ENCODE measurements at places on chromosomes 2 and 18.

DNA sequence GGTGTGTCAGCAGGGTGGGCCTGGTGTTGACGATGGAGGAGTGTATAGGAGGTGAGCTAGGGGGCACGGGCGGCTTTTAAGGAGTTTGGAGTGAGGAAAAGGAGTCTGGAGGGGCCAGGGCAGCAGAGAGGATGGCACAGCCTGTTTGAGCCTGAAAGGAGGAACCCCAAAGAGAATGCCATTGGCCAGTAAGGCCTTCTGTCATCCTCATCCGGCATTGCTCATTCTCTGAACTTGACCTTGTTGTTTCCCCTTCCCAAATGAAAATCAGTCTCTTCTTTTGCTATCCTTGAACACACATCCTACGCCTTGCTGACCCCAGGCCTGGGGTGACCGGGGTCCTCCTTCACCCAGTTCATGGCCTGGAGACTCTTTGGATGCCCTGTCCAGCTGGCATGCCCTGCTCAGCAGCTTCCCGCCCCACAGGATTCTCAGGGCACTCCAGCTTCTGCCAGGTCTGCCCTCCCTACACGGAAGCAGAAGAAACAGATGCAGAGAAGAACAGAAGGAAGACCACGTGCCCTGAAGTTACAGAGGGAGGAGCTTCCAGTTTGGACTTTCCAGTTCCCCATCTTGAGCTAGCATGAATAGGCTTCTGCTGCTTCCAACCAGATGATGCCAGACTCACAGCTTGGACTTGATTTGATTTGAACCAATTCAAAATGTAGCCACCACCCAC lies 20.5 kb upstream of the KIF3C start:
- DNase-seq: no peak

GRCh38 chr2:223654384-223654915 lies 52.3 kb upstream of the SCG2 start:
- no peak for DNase-seq

DNA sequence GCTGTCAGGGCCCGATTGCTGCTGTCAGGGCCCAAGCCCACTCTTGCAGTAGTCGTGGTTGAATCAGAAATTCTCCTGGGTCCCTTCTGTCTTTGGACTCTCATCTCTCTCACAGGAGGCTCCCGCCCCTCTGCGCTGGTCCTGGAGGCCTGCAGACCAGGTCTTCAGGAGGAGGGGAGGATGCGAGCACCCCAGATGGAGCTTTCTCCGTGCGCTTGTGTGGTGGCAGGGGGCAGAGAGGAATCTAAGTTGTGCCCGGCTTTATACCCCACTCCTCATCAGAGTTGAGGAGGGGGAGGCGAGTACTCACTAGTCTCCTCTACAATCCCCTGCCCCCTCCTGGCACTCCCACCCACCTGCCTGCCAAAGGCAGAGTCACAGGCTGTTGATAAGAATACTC lies 10.4 kb downstream of the EN1 start:
- DNase-seq: no peak

- no peak for DNase-seq
Observed at GRCh38 chr2:233029321-233029720, 3.2 kb upstream of the NEU2 start.

DNA sequence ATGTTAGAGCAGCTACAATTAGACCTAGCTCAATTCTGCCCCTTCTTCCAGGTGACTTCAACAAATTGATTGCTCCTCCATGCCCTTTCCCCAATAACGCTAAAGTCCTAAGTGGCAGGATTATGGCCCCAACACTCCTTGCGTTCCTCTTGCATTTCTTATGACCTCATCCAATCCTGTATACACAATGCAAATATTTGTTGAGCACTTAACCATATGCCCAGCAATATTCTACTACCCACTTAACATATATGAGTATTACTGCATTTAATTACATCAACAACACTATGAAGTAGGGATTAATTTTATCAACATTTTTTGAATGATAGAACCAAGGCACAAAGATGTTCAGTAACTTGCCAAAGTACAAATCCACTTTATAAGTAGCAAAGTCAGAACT lies 54.2 kb upstream of the ACVR2A start:
- DNase-seq: no peak

GRCh38 chr2:141497272-141497671 lies 633.5 kb downstream of the LRP1B start:
- no peak for DNase-seq

DNA sequence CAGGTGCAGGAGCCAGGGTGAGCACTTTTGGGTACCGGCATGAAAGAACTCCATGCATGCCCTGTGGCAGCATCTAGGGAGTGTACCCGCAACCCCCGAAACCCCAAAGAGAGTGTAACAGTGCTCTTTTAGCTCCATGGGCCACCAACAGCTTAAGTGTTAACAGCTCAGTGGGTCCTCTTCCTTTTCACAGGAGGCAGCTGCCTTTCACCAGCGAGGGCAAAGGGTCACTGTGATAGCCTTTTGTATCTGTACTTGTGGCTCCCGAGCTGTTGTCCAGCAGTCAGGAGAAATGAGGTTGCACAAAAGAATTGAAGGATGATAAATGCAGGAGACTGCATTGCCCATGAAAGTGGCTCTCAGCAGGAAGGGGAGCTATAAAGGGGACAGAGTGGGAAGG lies 1166.3 kb upstream of the ACVR2A start:
- DNase-seq: no peak

DNA sequence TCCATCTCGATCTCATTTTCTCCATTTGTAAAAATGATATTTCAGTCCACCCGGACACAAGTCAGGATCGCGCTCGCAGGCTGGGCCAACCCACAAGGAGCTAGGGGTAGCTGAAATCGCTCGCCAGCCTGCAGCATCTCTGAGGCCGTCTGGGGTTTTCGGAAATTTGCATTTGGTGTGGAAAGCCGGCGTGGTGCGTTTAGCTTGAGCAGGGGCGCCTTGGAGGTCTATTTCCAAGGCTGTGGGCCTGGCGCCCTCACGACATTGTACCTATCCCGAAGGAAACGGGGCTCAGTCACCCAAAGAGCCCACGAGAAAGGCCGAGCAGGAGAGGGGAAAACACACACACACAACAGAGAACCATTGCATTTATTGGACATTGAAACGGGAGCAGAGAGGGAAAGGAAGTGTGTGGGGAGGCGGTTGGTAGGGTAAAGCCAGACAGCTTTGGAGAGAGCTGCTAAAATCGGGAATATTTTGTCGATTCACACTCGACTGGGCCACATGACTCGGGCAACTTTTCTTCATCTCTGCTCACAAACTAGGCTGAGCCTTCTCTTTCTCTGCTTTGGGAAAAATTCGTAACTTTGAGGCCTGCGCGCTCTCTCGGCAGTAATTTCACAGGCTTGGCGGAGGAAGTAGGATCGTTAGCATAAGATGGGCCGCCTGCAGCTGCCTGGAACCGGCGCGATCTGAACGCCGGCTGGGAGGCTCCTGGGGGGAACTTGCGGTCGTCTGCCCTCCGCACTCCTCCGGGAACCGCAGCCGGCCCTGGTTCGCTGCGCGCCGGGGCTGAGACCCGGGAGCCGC lies 1.1 kb upstream of the HOXD8 start:
- DNase-seq: no peak

DNA sequence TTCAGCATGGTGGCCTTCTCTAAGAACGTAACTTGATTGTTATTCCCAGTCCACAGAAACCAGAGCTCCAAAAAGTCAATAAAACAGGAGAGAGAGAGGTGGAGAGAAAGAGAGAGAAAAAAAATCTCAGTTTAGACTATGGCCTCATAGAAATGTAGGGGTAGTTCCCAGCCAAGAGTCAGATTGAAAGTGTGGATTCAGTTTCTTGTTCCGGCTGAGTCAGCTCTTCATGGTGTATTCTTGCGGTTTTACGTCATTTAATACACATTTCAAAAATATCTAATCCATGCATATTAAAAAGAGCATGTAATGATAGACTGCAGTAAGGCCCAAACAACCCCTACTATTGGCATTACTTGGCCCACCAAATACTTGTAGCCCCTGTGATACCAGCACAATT lies 303.9 kb downstream of the ETAA1 start:
- no peak for DNase-seq

GRCh38 chr2:60311524-60311923 lies 241.9 kb downstream of the BCL11A start:
- DNase-seq: no peak

DNA sequence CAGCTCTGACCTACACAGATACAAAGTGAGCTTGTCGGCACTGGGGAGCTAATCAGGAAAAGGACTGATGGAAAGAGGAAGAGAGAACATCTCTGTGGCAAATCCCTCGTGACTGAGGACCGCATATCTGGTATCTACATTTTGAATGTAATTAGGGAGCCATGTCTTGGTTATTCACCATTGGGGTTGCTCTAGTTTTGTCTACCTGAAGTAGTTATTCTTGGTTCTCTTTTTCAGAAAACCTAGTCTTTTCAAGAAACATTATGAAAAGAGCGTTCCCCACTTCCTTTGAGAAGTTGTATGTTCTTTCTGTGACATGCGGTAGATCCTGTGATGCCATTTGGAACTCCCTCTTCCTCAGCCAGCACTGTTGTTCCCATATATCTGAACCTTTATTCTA lies 104.4 kb downstream of the DOCK10 start:
- no peak for DNase-seq

GRCh38 chr18:44968336-44968735 lies 287.6 kb downstream of the SETBP1 start:
- DNase-seq: no peak

DNA sequence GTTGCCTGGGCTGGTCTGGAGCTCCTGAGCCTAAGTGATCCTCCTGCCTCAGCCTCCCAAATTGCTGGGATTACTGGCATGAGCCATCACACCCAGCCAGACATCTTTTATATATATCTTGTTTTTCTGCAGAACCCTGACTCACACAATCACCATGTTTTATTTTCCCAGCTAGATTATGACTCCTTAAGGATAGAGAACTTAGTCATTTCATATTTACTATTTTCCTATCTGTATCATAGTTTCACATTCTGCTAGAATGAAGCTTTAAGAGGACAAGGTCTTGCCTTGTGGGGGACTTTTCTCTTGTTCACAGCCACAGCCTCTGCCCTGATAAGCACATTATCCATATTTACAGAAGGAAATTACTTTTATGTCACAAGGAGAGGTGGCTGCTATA lies 73.9 kb downstream of the LBH start:
- no peak for DNase-seq

DNA sequence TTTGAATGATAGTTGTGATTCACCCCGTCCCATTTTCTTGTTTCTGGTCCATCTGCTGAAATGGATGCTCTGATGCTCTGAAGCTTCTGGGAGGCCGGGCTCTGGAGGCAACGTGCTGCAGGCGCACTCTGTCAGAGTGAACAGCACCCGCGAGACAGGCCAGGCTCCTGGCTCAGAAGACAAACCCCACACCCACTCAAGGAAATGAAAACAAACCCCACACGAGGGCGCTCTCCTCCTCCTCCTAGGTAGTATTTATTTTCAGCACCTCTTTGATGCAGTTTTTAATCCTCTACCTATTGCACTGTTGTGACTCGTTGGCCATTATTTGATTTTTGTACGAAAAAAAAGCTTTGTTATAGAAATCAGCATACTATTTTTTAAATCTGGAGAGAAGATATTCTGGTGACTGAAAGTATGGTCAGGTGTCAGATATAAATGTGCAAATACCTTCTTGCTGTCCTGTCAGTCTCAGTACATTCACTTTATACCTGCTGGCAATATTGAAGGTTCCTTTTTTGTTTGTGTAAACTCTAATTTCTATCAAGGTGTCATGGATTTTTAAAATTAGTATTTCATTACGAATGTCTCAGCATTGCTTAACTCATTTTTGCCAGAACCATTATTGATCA lies 10.3 kb upstream of the CHST10 start:
- peak; percentile 26 for DNase-seq

DNA sequence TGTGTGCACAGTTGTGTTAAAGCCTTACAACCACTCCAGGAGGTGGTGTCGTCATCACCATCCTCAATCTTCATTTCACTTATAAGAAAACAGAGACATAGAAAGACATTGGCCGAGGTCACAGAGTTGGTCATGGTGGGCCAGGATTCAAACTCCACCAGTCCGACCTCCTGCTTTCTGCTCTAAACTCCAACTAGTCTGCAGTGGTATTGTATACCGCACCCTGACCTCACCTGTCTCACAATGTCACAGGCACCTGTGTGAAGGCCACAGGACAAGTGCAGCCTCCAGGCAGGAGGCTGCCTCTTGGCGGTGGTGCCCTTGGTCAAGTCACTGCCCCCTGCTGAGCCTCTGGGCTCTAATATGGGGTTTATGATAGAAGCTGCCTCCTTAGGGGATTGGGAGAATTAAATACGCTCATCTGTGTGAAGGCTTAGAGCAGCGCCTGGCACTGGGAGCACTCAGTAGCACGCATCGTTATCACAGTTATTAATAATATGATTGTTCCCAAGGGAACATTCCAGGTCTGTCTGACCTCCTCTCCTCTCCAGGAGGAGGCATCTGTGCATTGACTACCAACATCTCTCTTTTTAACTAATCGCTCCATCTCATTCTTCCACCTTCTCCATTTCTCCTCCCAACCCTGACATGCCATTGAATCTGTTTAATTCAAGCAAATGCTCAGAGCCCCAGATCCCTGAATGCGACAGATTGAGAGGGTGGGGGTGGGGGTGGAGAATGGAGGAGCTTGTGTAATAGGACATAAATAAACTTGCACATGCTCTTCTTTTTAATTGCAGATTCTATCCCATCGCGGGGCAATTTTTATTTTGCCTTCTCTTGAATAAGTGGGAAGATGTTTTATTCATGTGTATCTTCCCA lies 112.7 kb downstream of the MCFD2 start:
- DNase-seq: no peak

DNA sequence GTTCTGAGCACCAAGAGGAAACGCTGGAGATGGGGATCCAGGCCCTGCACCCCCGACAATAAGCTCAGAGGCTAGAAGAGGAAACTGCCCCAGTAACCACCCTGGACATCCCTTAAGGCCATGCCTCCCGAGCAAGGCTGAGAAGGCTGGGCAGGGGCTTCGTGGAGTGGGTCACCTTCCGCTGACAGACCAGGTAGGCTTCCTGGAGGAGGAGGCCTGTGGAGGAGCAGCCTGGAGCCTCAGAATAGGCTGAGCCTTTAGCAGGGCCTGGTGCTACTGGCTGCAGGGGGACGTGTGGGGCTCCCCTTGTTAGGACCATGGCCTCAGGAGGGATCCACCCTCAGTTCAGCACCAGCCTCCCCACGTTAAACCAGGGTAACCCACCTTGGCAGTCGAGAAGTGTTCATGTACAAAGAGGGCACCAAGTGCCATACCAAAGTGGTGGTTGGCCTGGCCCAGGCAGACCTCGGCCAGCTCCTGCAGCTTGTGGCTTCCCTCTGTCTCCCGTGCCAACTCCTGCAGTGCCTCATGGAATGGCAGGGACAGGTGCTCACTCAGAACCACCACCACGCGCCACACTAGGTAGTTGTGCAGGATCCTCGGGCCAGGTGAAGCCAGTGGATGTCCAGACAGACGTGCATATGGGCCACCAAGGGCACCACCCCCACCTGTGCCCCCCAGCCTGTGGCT lies 28.5 kb upstream of the ALPP start:
- peak; percentile 53 for DNase-seq

- DNase-seq: no peak
Observed at GRCh38 chr18:31801078-31801477, 40.4 kb upstream of the SLC25A52 start.

Data from psoas muscle (tissue), 8 donors.